ENCODE measurements at places on chromosomes 6 and 20.

DNA sequence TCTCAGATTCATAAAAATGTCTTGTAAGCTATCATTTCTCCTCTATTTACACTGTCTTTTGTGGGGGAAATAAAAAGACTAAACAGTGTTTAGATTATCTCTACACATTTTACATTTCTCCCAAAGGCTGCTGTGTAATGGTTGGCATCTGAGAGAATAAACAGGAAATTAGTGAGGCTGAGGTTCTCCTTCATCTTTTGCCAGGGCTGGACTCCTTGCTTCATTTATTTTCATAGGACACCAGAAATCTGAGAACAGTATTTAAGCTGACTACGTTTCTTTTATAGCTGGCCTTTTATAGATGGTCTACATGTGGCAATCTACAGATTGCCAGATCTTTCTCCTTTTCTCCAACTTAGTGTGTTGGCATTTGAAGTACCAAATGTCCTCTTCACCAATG lies 41.5 kb downstream of the PLCB4 start:
- DNase-seq: no peak

- DNase-seq: no peak
Observed at GRCh38 chr6:129317931-129318820, 391.8 kb downstream of the ARHGAP18 start.

- DNase-seq: peak; percentile 74
Observed at GRCh38 chr6:319177-320131, 27.2 kb downstream of the DUSP22 start.

- peak; percentile 56 for DNase-seq
Observed at GRCh38 chr6:14276667-14277404, 159.3 kb downstream of the CD83 start.

GRCh38 chr6:155001934-155002333 lies 6.8 kb downstream of the TIAM2 start:
- no peak for DNase-seq

- no peak for DNase-seq
Observed at GRCh38 chr6:168532070-168532469, 91.1 kb downstream of the SMOC2 start.

DNA sequence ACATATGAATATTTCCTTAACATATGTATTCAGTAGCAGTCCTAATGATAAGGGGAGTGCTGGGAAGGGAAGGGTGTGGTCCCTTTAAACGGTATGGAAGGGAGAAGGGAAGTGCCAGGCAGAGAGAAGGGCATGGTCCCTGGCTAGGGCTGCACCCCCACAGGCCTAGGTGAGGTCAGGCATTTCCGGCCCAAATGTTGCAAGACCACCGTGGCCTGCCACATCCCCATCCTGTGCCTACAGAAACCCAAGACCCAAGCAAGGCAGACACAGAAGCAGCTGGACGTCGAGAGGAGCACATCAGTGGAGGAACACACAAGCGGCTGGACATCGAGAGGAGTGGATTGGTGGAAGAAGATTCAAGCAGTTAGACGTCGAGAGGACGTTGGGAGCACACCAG lies 5.9 kb downstream of the RRAGD start:
- no peak for DNase-seq

DNA sequence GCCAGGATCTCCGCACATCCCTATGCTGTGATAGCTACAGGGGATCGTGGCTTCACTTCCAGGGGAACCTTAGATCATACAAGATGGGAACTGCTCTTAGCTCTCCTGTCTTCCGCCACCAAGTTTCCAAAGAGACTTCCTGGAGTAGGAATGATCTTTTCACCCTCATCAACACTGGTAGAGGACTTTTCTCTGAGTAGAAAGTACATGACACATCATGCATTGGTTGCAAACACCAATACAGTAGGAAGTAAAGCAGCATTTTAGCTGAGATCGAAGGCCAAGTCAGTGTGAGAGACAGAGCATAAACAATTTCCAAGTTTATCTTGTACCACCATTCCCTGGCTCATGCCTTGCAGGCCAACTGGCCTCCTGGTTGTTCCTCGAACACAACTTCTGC lies 113.1 kb upstream of the NEDD9 start:
- DNase-seq: no peak

DNA sequence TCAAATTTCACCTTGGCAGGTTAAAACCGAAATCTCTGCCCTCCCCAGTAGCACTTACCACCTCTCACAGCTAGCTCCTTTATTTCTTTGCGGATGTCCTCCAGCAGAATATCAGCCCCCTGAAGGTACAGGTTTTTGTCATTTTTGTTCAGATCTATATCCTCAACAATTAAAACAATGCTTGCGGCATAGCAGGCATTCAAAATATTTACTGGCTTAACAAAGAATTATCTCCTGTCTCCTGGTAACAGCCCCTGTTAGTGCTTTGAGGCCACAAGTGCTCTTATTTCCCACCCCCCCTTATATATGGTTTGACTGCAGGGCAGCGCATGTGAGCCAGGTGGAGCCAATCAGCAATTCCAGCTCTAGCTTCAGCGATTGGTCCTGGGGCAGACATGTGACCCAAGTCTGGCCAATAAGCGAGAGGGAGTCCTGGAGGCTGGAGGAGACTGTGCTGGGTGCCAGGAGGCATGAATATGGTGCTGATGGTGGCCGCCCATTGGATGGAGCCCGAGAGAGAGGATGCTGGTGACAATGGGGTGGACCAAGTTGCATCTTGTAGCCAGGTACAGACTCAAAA lies 21.0 kb downstream of the SULF2 start:
- no peak for DNase-seq

- DNase-seq: no peak
Observed at GRCh38 chr6:52983159-52983848, 11.8 kb downstream of the GSTA4 start.

Data from activated CD4-positive, alpha-beta T cell treated with anti-CD3 and anti-CD28 coated beads, Interleukin-2, amount 50 U/mL, for 16 hours (primary cell).